Suppressor macrophage treated with lipopolysaccharide for 1 hour (primary cell): ENCODE measurements at places on chromosomes 5 and 9.
A peak's percentile ranks its signal among the peaks of the same experiment; 100 is the strongest.

GRCh38 chr5:168925160-168925559 lies 346.0 kb upstream of the PANK3 start:
- no peak for DNase-seq

DNA sequence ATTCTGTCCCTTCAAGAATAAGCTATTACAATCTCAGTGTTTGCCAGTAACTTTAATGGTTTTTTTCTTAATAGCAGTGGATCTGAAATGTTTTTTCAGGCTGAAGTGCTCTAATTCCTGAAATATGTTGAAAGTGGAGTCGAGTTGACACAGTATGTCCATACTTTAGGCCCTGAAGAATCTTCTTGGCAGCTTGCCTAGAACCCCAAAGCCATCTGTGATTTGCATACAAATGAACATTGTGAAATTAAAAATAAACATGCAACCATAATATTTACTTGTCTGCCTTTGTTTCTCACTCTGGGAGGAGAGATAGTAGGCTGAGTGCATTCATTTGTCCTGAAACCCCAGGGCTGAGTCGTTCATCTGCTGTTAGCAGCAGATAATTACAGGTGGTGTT lies 152.7 kb downstream of the ADCY2 start:
- DNase-seq = no peak

- DNase-seq = no peak
Measured at GRCh38 chr5:140267201-140267540, 35.7 kb downstream of the PFDN1 start.

GRCh38 chr9:26565118-26565517 lies 327.5 kb downstream of the CAAP1 start:
- no peak for DNase-seq

- no peak for DNase-seq
Measured at GRCh38 chr5:111234125-111234524, 9.9 kb downstream of the CAMK4 start.

DNA sequence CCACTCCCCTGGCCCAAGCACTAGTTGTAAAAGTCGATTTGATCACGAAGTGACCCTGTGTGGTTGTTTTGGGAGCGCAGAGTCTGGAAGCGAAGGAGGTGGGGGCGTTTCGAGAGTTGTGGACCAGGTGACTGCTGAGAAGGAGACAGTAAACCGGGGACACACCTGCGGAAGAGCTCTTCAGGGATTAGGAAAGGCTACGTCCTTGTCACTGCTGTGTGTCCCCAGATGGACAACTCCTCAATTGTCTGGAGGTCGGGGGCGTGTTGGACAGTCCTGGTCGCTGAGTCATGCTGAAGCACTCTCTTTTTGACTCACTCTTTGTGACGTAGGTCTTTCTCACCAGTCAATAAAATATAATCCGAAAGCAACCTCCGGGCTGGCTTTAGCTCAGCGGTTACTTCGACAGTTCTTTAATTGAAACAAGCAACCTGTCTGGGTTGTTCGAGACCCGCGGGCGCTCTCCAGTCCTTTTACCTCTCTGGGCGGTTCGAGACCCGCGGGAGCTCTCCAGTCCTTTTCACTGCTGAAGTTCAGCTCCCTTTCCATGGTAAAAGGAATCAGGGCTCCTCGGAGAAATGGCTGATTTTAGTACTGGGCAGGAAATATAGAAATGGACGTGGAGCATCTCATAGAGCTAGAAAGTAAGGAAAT lies 10.8 kb downstream of the ZMAT2 start:
- DNase-seq = peak; percentile 99

DNA sequence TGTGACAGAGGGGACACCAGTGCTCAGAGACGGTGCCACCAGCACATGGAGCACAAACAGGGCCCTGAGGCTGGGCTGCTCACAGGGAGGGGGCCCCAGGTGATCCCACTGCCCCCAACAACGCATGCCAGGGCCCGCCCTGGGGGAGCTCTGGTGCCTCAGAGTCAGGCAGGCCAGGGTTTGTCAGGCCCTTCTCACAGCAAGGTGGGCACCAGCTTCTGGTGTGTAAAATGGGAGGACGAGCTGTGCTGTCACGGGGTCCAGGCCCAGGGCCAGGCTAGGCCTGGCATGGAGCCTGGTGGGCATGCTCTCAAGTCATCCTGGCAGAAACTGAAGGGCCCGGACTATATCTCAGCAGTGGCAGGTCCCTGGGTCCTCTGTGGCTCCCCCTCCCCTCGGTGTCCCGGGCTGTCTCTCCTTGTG lies 34.5 kb downstream of the PRRT1B start:
- DNase-seq = no peak

DNA sequence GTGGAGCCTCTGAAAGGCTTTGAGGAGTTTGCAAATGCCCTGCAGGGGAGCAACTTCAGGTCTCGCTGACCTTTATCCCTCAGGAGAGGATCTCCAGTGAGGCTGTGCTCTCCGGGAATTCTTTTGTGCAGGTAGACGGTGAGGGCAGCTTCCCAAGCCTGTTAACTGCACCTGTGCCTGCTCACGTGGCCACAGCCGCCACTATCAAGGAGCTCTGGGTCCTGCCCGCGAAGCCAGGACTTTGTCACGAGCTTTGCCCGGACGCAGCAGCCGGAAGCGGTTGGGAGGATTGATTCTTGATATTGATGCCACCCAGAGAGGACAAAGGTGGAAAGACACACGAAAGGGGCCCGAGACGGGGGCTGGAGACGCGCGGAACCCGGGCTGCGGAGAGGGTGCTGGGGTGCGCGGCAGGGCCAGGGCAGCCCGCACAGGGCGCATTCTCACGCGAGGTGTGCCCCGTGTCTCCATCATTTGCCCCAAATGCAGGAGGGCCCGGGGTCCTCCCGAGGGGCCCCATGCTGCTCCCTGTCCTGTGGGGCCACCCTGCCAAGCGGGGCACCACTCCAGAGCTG lies 18.2 kb downstream of the SLC9A3 start:
- DNase-seq = no peak

DNA sequence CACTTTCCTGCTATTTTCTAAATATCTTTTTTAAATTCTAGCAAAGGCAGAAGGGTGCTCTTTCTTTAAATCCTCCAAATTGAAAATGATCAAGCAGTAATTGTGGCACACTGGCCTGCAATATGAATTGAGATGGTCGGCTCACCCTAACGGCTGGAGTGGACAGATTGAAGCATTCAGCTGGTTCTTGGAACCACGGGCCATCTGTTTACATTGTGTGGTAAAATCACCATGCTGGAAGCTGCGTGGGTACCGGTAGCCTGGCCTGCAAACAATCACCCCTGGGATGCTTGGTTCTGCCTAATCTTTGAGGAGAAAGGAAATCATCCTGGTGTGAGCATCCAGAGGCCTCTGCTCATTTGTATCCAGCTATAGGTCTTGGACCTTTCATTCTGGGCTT lies 289.3 kb downstream of the ZNF608 start:
- no peak for DNase-seq

DNA sequence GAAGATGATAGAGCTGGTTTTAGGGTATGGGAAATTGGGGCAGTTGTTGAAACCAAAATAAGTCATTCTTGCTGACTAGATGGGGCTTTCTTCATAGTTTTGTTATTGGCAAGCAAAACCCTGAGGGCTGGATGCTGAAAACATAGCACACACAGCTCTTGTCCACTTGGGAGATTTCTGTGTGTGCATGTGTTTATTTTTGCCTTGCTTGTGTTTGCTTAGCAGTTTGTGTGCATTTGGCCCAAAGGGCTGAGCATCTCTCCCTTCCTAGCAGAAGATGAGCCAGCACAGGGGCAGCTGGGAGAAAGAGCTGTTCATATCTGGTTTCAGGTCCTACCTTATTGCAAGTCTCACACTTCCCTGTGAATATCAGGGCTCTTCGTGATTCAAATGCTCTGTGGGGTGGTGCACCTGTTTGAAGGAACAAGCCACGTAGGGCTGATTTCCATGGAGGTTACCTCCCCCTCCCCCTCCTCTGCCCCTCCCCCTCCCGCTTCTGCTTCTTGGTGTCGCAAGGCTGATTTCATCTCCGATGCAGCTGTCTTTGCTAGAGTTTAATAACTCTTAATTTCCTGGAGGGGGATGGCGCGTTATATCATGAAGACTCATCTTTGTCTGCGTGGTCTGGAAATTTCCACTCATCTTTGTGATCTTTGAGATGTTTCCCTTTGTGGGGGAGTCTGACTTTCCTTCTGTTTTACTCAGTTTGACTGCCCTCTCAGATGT lies 296.5 kb downstream of the ARHGAP26 start:
- peak; percentile 79 for DNase-seq

GRCh38 chr9:137721899-137722298 lies 103.1 kb downstream of the EHMT1 start:
- no peak for DNase-seq

GRCh38 chr9:83979812-83980394 lies at the start of gene HNRNPK:
Gene HNRNPK, minus strand, starts transcription at chr9:83980215. Its CDS starts 1,963 bp downstream, at chr9:83978252.
- DNase-seq = peak; percentile 99

DNA sequence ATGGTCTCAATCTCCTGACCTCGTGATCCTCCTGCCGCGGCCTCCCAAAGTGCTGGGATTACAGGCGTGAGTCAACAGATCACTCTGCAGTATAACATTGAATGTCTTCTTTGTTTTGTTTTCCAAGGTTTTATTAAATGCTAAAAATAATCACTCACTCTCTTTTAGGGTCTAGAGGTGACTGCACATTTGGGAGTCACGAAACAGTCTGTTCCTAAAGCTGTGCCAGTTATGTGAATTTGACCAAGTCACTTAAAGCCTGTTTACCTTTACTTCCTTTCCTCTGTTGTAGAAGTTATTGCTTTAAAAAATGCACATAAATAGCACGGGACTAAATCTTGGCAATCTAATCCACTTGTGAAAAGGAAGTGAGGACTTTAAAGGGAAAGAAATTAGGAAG lies 304.9 kb upstream of the PTGER4 start:
- no peak for DNase-seq

DNA sequence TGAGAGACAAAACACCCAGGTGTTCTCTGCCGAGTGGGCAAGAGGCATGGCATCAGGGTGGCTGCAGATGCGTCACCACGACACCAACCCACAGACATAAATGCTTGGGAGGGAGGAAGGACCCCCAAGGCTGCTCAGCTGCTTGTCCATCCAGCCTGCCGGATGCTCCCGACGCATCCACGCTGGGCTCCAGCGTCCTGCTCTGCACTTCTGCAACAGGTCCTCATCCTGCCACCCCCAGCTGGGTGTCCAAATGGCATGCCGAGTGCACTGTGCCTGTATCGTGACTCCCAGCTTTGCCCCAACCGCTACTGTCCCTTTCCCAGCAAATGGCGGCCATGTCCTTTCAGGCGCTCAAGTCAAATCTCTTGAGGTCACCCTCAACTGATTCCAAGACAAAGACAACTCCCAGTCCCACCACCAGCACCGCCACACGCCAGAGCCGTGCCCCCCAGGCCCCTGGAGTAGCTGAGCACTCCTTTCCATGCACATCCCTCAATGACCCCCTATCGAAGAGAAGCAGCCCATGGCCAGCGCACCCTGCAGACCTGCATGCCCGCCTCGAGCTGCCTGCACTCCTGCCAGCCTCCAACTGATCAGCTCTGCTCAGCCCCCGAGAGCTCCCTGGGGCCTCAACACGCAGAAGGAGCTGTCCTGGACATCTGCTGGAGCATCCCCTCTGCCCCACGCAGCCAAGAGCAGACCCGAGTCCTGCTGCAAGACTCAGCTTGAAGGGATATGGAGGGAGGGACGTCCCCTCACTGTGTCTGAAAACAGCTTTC lies 116.7 kb downstream of the ROR2 start:
- DNase-seq = no peak

DNA sequence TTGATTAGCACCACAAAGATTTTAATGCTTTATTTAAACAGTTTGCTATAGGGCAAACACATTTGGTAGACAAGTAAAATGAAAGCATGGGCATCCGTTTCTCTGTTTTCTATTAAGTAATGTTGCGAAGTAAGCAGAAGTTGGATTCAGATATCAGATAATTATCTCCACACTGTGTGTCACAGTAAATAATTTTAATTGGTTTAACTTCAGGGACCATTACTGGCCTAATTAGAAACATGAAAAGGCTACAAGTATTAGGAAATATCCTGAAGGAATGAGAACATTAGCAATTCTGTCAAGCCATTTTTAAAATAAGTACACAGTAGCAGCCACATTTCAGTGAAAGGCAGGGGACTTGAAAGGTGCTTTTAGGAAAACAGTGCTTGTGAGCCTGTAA lies 975.4 kb downstream of the NR2F1-AS1 start:
- DNase-seq = no peak

- peak; percentile 18 for DNase-seq
Measured at GRCh38 chr9:30075451-30076199, 2308.8 kb upstream of the ACO1 start.

DNA sequence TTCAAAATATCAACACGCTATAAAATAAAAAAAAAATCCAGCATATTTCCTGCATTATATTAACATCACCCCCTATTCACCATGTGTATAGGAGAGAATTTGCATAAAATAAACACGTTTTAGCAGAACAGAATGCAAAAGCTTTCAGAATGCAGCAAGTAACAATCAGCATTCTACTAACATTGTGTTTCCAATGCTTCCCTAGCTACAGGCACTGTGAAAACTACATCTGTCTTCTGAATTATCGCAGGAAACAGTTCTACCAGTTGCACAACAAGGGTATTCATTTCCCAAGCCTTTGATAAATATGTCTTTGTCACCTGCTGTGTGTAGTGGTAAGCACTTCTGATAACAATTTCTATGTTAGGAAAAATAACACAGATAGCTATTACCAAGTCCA lies 1015.8 kb downstream of the CDH18 start:
- no peak for DNase-seq

DNA sequence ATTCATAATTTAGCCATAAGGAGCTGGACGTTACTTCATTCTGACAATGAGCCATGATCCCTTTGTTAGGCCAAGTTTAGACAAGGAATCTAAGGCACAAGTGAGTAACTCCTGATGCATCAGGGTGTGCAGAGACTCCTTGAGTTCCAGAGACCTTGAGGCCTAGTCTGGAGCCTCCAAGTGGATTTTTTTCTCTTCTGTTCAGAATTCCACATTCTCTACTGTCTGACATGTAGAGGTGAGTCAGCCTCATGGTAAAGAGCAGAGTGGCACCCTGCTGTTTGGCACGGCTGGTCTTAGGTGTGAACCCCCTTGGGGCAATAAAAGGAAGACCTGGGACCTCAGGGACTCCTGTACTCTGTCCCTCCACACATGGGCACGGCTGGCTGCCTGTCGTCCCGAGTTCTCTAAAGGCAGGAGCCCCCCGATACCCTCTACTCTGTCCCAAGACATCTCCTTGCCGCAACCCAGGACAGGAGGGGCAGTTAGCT lies 22.0 kb upstream of the TGFBI start:
- no peak for DNase-seq

GRCh38 chr9:129934041-129934591 lies 98.9 kb downstream of the USP20 start:
- DNase-seq = peak; percentile 75

GRCh38 chr5:142091922-142092321 lies 16.7 kb upstream of the NDFIP1 start:
- DNase-seq = no peak

- no peak for DNase-seq
Measured at GRCh38 chr5:58944221-58944620, 361.3 kb downstream of the RAB3C start.

- DNase-seq = no peak
Measured at GRCh38 chr5:24749701-24750100, 104.9 kb upstream of the CDH10 start.

GRCh38 chr5:81558188-81558587 lies 164.3 kb upstream of the ACOT12 start:
- no peak for DNase-seq

- no peak for DNase-seq
Measured at GRCh38 chr5:110751902-110752762, 13.3 kb downstream of the SLC25A46 start.
